Smooth muscle cell of trachea (primary cell): ENCODE measurements at places on chromosomes 5 and 9. TPM values are rescaled to one million over a fixed set of nuclear protein-coding genes. Genes with fewer than 3 reads are reported as not detected.

Gene SPINK4
- total RNA-seq: not detected in 2 replicates

Gene GARIN3
- total RNA-seq: not detected in 2 replicates

Gene TAS2R1
- not detected in 2 replicates for total RNA-seq

Gene CNTFR
- 0.44 TPM in 1 of 2 replicates, not detected in the other for total RNA-seq

Gene FABP6
- total RNA-seq: not detected in 2 replicates

Gene KIF24
- 0.50 and 3.2 TPM in 2 replicates for total RNA-seq

Gene CA9
- total RNA-seq: 2.3 and 5.8 TPM in 2 replicates

Gene RANBP3L
- total RNA-seq: not detected in 2 replicates

Gene PCDHB3
- total RNA-seq: 0.29 and 0.50 TPM in 2 replicates

Gene SPINK9
- total RNA-seq: not detected in 2 replicates

Gene ZNF483
- 1.8 and 2.8 TPM in 2 replicates for total RNA-seq

Gene MTREX
- total RNA-seq: 87.3 and 149 TPM in 2 replicates

Gene MEGF9
- 12.9 and 18.5 TPM in 2 replicates for total RNA-seq

Gene IRGM
- not detected in 2 replicates for total RNA-seq

Gene SLC1A3
- 8.3 and 11.6 TPM in 2 replicates for total RNA-seq

Gene SV2C
- not detected in 2 replicates for total RNA-seq

Gene MYOZ3
- 0.44 and 1.5 TPM in 2 replicates for total RNA-seq

Gene HRH2
- total RNA-seq: not detected in 2 replicates

Gene FOXD4L6
- not detected in 2 replicates for total RNA-seq

Gene GPX8
- 124 and 134 TPM in 2 replicates for total RNA-seq

Gene DMRT3
- total RNA-seq: not detected in 2 replicates

Gene IL13
- total RNA-seq: not detected in 2 replicates

Gene ORM1
- not detected in 2 replicates for total RNA-seq

Gene SPINK6
- total RNA-seq: not detected in 2 replicates

Gene SPOCK1
- 36.1 and 54.9 TPM in 2 replicates for total RNA-seq

Gene KCNV2
- not detected in 2 replicates for total RNA-seq

Gene LHX3
- under 0.01 TPM in 1 of 2 replicates, not detected in the other for total RNA-seq

Gene GPR151
- total RNA-seq: not detected in 2 replicates

Gene CCL27
- total RNA-seq: 0.15 and 0.17 TPM in 2 replicates

Gene KIF4B
- total RNA-seq: 0.15 and 0.17 TPM in 2 replicates

Gene TAF1L
- total RNA-seq: under 0.01 TPM in 2 replicates

Gene DBN1
- total RNA-seq: 125 and 183 TPM in 2 replicates

Gene IL17B
- total RNA-seq: not detected in 2 replicates

Gene CDH9
- not detected in 2 replicates for total RNA-seq

Gene HRCT1
- 0.15 and 0.83 TPM in 2 replicates for total RNA-seq
